ENCODE measurements at places on chromosomes 1 and 21.

GRCh38 chr1:229229137-229229720 lies 41.7 kb upstream of the RAB4A start:
- no peak for DNase-seq

DNA sequence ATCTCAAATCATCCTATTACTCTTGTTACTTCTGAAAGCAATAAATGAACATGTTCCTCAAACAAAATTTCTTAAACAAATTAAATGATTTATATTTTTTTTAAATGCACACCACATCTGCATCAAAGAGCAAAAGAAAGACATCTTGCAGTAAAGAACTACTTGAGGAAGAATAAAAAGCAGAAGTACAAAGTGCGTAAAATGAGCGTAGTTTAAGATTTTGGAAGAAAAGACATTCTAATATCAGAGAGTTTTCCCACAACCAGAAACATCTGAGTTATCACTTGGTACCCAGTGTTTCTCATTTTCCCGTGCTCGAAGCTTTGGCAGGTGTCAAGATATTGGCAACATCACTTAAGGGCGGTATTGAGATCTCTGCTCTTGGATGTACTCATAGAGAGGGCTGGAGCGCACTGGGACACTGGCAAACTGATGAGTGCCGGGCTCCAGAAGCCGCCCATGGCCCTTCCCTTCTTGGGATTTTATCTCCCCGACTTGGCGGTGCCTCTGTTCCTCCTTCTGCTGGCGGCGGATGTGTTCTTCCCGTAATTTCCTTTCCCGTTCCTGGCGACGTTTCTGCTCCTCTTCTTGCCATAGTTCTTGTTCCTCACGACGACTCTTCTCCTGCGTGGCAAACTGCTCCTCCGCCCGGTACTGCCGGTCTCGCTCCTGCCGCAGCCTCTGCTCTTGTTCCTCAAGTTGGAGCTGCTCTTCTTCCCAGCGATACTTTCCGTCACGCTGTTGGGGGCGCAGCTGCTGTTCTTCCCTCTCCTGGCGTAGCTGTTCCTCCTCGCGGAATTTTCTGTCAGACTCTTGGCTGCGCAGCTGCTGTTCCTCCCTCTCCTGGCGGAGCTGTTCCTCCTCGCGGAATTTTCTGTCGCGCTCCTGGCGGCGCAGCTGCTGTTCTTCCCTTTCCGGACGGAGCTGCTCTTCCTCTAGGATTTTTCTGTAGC lies 7.9 kb downstream of the TCHH start:
- DNase-seq = no peak

DNA sequence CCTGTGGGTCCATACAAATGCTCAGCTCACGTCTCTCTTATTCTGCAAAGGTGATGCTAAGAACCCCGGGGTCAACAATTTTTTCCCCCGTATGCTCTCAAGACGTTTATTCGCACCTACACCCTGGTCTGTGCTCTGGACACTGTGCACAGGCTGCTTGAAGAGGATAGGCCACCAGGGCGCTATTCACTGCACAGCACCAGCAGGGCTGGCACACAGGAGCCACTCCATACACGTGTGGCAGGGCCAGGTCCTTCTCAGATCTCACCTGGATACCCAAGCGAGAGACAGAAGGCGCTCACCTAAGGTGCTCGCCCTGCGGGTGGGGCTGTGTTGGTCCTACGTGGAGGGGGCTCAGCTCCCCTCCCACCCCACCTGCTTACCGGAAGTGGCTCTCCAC lies 16.7 kb downstream of the TMEM63A start:
- DNase-seq = no peak

GRCh38 chr1:162283657-162284056 lies 93.0 kb downstream of the SPATA46 start:
- DNase-seq = no peak

DNA sequence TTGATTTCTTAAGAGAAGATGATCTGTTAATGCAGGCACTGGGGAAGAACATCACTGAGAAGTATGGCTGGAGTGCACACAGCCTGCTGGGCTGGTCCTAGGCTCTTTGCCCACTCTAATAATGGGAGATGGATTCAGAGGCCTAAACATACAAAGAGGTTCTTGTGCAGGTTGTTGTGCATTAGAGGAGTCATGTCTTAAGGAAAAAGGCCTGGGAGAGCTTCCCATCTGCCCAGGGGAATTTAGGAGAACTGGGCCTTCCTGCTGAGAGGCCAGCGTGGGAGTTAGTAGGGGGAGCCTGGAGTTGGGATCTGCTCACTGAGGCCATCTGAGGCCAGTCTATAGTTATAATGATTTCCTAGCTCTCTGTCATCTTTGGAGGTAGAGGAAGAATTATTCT lies 126.7 kb downstream of the TLR5 start:
- DNase-seq = no peak

DNA sequence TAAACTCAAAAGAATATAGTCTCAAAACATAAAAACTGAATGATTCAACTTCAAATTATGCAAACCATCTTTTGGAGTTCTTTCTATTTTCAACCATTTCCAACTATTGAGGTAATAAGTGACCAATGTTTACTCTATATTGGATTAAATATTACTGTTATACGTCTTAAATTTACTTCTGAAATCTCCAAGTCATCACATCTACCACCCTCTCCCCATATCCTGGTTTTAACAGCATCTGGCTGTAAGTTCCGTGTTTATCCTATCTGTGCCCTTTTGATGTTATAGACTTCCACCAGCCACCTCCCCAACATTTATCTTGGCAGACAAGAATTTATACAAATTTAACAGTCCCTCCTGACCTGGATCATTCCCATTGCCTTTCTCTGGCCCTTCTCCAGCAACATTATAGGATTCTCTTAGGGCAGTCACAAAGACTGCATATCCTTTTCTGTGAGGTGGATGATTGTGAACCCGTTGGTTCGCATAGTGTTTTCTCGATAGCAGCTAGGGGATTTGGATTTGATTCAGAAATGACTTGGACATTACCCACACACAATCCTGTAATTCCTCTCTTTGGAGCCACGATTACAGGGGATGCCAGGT lies 313.4 kb upstream of the FMN2 start:
- DNase-seq = no peak

DNA sequence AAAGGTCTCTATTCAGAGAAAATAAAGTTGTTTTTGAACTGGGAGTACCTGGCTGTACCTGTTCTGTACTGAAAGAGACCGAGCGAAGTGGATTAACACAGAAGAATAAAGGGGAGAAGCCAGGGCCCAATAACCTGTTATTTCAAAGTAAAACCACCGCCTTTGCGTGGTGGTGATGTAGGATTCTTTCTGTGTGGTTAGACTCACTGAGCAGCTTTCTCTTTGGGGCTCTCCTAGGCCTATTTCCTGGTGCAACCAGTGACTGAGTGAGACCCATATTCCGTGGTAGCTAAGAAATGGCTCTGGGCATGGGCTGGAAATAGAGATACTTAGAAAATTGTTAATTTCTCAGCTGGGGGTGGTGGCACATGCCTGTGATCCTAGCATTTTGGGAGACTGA lies 99.9 kb downstream of the XCL2 start:
- peak; percentile 12 for DNase-seq

- DNase-seq = no peak
These were observed 271.7 kb upstream of the C1orf174 start for GRCh38 chr1:4171480-4172450.

- DNase-seq = no peak
These were observed 1.6 kb downstream of the UBASH3A start for GRCh38 chr21:42405064-42406013.

DNA sequence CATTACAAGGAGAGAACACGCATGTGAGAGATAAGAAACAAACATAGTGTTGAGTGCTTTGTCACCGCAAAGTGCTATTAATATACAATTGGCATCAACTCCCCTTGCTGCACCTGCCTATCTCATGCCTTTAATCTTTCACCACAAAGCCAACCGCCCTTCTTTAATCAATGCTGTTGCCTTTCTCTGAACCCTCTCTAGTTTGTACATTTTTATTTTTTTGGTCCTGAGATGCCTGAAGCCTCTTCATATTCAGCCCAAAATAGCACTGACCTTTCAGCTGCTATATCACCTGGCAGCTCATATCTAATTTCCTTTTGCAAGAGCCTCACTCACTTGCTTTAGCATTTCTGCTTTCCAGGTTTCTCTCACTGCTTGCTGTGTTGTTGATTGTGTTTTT lies 504.7 kb downstream of the NUF2 start:
- no peak for DNase-seq

- DNase-seq = no peak
These were observed 1327.9 kb downstream of the BRINP3 start for GRCh38 chr1:189149547-189150375.

- DNase-seq = no peak
These were observed 458.9 kb downstream of the DSCAM start for GRCh38 chr21:40388046-40388445.

- no peak for DNase-seq
These were observed 150.6 kb downstream of the RWDD3 start for GRCh38 chr1:95384567-95384966.

GRCh38 chr1:109084563-109085517 lies 5.7 kb upstream of the TMEM167B start:
- DNase-seq = no peak

- no peak for DNase-seq
These were observed 97.6 kb downstream of the ATP1A1 start for GRCh38 chr1:116470671-116471070.

GRCh38 chr1:66364578-66365391 lies 169.2 kb upstream of the SGIP1 start:
- DNase-seq = no peak

DNA sequence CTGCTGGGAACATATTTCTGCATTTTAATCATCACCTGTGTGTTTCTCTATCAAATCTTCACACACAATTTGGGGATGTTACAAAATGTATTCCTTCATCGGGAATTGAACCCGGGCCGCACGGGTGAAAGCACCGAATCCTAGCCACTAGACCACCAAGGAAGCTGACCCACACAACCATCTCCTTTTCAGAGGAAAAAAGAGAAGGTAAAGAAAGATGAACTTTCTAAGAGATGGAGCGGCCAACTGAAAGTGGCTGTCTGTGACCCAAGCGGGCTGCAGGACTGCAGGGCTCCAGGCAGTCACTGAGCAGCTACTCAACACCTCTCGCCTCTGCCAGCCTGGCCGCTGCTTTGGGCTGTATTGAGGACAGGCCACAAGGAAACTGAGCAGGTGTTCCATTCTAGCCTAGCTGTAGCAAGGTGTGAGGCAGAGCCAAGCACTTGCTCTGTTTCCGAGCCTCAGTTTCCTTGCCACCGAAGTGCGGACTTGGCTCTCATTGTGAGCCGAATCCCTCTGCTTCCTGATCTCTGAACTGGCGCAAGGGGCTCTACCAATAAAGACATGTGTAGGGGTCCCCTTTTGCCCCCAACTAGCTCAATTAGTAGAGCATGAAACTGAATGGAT lies 156.9 kb upstream of the NBPF11 start:
- no peak for DNase-seq

DNA sequence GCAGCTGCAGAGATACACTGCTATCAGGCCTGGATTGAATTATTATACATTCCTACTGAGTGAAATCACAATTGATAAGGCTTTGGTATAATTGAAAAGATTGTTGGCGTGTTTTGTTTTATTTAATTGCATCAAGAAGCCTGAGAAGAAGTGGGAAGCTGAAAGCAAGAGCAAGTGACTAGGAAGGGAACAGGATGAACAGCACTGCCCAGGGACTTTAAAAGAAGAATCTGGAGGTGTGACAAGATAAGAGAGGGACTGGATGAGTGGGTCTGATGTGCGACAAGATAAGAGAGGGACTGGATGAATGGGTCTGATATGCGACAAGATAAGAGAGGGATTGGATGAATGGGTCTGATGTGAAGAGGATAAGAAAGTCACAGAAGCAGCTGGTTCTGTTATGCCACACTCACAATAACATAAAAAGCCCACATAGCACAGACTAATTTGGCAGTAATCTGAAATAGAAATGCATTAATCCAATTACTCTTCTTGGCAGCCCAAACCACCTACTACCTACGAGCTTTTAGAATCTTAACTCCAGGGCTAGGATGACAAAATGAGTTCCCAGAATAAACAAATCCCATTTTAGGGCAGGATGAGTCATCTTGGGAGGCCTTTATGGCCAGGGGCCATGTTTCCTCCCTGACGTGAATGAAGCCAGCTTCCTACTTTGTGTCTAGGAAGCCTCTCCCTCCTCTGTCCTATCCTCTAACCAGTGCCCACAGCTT lies 129.7 kb downstream of the DUSP10 start:
- DNase-seq = no peak

GRCh38 chr1:87644033-87644578 lies 315.4 kb downstream of the LMO4 start:
- no peak for DNase-seq

GRCh38 chr1:35640380-35641232 lies 720 bp downstream of the PSMB2 start:
- no peak for DNase-seq

DNA sequence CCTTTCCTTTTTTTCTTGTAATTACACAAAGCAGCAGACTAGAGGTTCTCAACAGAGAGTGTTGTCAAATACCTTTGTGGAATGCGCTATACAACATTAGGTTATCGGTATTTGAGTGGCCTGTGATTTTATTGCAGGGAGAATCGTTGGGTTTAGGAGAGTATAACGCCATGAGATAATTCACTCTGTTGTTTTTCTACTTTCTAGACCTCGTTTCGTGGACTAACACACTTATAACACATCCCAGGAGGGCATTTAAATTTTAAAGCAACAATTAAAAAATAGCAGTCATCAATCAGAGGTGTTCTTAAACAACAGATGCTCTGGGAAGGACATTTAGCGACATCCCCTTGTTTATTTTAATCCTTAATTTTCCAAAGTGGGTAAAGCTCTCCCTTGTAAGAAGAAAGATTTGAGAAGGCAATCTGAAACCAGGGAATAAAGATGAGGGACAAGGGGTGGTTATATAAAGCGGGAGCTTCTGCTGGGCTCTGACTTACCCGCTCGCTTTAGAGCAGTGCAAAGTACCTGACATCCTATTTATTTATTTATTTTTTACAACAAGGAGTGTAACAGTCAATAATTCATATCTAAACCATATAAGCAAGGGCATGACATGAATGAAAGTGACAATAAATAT lies 4.9 kb downstream of the PBX1 start:
- DNase-seq = no peak

- DNase-seq = peak; percentile 63
These were observed at the start of gene ARL8A for GRCh38 chr1:202144402-202145067. Gene ARL8A (minus strand): TSS chr1:202144737. CDS start chr1:202144572, 165 bp downstream.
